ENCODE measurements at places on chromosomes 16 and 17.

DNA sequence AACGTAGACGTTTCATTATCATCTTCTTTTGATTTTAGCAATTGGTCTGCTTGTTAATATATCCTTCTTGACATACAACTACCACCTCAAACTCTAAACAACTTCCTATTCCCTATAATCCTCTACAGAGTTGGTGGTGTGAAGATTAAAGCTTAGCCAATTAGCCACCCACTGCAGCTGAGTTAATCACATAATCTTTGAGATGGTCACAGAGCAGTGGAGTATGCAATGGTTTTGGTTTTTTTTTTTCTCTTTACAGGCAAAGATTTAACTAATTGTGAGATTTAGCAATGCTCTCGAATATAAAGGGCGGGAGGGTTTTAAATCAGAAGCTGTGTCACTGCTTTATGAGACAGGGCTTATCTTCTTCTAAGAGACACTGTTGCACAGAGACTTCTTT is 37.0 kb downstream of the STX8 start:
- no peak for DNase-seq

GRCh38 chr16:35754391-35755369 is 2295.3 kb downstream of the TP53TG3F start:
- DNase-seq, result no peak

GRCh38 chr16:14199624-14200023 is 128.5 kb downstream of the MRTFB start:
- peak; percentile 51 for DNase-seq

DNA sequence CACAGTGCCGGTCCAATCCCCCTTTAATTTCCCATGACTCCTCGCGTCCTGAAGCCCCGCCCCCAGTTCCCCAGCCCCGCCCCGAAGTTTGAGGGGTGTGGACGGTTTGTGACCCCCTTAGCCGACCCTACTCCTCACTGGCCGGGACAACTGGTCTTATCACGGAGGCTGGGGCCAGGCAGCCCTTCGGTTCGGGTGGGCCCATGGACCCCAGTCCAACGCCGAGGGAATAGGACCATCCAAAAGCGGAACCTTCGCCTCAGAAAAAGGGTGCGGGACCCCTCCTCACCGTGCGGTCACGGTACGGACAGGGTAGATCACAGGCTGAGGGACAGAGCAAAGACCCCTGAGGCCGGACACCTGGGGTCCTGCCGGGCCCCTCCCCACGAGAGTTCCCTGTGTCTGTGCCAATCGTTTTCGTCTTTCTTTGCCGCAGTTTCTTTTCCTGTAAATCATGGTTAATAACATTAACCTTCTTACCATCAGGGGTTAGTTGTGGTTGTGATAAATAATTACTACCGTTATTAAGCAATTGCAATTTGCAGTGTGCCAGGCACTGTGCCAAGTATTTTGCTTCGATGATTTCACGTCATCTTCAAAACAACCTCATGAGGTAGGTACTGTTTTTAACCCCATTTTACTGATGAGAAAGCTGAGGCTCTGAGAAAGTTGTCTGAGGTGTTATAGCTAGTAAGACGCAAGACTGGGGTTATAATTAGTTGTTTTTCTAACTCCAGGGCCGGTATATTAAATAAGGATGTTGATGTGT is 543 bp downstream of the TMUB2 start:
- peak; percentile 86 for DNase-seq

DNA sequence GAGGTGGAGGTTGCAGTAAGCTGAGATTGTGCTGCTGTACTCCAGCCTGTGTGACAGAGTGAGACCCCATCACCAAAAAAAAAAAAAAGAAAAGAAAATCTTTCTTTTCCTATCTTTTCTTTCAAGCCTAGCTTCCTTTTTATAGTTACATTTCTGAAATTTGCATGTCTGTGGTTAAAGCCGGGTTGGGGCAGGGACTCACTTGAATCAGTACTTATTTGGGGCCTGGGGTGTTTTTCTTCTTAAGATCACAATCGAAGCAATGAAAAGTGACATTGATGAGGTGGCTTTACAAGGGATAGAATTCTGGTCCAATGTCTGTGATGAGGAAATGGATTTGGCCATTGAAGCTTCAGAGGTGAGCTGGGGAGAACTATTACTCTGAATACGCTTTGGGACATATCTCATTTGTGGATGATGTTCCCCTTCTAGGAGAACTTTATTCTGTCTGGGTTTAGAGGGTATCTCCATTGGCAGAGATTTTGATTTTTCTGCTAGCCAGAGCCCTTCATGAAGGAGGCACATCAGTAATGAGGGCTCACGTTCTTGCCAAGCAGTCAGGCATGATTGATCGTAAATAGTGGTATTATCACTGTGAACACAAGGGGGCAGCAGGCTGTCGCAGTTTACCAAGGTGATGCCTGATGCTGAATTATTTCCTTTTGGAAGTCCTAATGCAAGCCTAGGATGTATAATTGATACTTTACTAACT is 14.3 kb downstream of the KPNB1 start:
- DNase-seq, result peak; percentile 50

GRCh38 chr16:88340755-88341150 is 42.0 kb upstream of the ZNF469 start:
- no peak for DNase-seq

DNA sequence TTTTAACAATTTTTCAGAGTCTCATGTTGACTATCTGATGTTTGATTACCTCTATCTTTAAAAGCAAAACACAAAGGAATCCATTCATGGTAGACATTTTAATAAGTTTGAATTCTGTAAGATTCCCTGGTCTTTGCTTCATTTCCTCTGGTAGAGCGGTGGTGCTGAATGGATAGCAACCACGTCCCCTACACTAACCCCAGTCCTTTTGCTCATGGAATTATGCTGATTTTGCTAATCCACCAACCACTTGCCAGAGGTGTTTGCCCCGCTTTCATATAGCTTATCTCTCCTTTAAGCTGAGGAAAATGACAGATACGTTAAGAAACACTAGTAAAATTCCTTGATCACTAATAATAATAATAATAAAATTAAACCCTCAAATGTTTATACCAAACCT is 9.5 kb downstream of the KCNJ16 start:
- DNase-seq, result no peak

GRCh38 chr17:80859002-80859941 is 132.4 kb upstream of the CHMP6 start:
- peak; percentile 83 for DNase-seq

DNA sequence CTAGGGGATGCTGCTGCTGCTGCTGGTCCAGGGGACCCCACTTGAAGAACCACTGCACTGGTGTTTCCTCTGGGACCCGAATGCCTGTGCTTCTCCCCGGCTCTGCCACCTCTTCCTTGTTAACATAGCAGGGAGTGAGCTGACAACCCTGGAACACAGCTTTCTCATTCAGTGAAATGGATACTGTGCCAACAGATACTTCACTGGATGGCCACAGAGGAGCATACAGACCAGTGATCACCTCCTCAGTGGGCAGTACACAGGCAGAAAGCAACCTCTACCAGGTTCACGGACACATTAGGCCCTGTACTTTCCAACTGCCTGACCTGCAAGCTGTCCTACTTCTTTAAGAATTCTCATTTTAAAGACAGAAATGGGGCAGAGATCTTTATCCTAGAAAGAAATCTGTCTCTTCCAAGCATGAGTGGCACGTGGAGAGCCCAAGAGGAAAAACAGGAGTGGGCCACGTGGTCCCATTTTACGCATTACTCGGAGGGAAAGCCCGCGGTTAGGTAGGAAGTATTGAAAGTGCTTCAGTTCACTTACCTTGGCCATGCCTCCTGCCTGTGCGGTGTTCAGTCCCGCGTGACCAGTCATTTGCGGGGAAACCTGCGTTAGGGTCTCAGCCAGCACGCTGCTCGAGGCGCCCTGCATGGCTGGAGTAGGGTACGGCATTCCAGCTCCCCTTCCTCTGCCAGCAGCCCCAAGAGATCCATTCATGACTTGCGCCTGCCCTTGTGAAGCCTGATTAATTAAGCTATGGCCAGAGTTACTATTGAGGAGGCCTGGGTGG is 30.6 kb downstream of the CREBBP start:
- no peak for DNase-seq

DNA sequence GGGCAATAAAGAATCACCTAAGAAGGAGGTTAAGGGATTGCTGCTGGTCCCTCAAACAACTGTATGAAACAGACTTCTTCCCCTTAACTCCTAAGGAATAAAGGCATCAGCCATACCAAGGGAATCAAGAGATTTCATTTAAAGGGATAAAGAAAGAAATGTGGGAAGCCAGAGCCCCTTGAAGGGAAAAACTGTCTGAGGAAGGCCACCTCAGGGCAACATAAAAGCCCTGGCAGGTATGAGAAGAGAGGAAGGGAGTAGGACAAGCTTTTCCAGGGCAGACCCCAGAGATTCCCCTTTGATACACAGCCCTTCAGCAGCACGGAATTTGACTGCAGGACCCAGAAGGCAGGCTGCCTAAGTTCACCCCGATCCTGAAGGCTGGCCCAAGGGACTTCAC is 43.5 kb downstream of the COG7 start:
- no peak for DNase-seq

DNA sequence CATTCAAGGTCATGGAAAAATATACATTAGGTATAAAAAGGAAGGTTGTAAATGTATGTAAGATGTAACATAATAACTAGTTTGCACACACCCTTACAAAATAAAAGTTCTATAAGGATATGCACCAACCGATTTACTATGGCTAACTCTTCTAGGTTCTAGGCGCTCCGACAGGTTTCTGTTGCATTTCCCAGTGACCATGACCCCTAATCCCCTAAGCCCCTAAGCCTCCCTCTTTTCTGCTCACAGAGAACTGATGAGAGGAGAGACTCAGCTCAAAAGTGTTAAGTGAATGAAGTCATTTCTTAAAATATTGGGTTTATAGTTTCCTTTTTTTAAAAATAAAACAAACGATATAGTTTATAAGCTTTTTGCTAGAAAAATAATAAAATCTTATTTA is 30.0 kb upstream of the HEATR6 start:
- DNase-seq, result no peak

All from GM03348 (cell line).